Ureter (tissue), 1 donor: ENCODE measurements at places on chromosomes 1 and 21.

- peak; percentile 42 for DNase-seq
Observed at GRCh38 chr21:45996311-45997204, 15.0 kb downstream of the COL6A1 start.

- no peak for DNase-seq
Observed at GRCh38 chr1:29664711-29665110, 428.4 kb downstream of the PTPRU start.

DNA sequence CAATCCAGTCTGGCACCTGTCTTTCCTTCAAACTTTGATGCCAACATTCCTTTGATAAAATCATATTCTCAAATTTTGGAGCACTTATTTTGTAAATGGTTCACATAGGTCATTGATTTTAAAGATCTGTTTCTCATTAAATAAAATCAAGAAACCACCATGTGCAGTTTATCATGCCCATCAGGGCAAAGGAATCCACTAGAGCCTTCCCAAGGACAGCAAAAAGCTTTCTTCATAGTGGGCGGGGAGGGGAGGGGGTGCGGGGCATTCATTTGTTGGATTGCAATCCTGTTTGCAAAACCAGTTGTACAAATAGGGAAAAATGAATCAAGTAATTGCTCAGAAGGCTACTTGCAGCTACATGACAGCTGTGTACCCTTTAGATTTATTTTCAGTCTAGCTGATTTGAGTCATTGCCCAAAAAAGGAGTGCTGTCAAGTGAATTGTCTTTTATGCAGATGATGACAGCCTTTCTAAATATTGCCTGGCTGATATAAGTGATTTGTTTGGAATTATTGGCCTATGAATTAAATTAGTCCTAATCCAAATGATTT lies 23.0 kb downstream of the LRRC8B start:
- peak; percentile 46 for DNase-seq

GRCh38 chr1:247266053-247266452 lies 10.2 kb downstream of the VN1R5 start:
- DNase-seq, result no peak

DNA sequence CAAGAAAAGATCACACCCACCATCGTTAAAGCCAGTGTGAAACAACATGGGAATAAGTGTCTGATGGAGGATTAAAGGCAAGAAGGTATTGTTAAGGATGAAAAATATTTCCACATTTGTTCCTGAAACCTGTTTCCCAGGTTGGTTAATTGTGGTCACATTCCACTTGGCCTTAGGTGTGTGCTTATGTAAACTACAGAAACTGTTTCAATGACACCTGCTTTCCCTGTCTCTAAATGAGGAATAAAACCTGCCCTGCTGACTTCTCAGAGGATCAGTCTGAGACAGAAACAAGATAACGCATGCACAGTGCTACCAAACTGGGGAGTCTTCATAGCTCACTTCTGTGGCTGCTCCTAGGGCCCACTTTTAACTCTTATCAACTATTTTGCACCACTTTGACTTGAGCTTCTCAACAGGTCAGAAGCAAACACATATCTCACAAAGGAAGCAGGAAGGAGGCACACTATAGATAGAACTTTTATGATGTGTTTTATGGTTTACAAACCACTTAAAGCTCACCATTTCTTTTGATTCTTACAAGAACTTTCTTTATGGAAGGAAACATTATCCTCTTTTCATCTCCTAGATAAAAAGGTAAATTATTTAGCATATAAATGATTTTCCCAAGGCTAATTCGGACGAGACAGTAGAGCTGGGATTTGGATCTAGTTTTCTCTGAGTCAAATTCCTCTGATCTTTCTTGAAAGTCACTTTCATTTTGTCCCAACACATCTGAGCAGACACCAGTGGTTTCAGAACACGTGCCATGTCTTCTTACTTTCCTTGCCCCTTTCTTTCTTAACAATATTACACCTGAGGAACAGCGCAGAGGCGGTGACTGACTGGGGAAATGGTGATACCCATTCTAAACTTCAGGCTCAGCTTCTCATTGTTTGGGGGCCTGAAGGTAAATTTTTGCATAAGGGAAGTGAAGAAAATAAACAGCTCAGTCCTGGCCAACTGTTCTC lies 33.4 kb downstream of the CYP2J2 start:
- DNase-seq, result no peak

DNA sequence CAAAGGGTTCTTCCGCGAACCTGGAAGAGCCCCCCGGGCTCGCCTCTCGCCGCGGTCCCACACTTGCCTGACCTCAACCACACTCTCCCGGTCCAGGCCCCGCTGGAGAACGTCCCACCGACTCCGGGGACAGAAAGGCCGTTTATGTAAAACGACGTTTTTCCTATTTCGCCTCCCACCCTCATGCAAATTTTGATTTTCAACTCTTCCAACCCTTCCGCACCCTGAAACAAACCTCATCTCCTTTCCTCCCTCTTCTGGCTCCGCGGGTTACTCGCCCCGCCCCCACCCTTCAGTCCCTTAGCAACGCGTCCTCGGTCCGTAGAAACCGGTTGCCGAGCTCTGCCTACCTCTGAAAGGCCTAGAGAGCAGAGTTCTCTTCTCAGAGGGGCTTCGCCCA lies at the start of gene C1orf141:
Gene C1orf141 (minus strand): TSS at position 276 of the 400 bp plus-strand sequence. CDS start 7,730 bp downstream, outside the sequence.
- DNase-seq, result no peak

- DNase-seq, result no peak
Observed at GRCh38 chr1:35838693-35839245, 31.0 kb downstream of the AGO4 start.

- no peak for DNase-seq
Observed at GRCh38 chr1:171494076-171494475, 8.7 kb downstream of the PRRC2C start.

DNA sequence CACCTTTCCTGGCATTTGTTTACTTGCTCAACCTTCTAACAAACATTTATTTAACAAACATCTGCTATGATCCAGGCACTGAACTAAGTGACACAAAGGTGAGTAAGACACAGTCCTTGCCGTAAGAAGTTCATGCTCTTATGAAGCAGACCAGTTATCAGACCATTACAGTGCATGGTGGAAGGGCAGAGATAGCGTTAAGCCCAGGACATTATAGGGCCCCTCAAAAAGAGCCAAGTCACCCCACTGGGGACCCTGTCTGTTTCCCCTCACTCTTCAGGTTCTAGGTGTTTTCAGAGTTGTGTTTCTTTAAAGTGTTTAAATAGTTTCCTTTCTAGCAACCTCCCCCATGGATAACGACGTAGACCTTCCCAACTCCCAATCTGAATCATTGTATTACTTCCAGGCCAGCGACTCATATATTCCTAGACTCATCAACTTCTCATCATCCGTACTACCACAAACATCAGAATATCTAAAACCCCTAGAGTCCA lies 39.3 kb downstream of the TCP10L start:
- DNase-seq, result no peak

GRCh38 chr1:18365099-18365705 lies 115.5 kb upstream of the KLHDC7A start:
- DNase-seq, result no peak

DNA sequence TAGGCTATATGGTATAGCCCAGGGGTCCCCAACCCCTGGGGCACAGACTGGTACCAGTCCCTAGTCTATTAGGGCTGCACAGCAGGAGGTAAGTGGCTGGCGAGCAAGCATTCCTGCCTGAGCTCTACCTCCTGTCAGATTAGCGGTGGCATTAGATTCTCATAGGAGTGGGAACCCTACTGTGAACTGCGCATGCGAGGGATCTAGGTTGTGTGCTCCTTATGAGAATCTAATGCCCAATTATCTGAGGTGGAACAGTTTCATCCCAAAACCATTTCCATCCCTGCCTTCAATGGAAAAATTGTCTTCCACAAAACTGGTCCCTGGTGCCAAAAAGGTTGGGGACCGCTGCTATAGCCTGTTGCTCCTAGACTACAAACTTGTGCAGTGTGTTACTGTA lies 22.8 kb upstream of the ZBTB8A start:
- no peak for DNase-seq

DNA sequence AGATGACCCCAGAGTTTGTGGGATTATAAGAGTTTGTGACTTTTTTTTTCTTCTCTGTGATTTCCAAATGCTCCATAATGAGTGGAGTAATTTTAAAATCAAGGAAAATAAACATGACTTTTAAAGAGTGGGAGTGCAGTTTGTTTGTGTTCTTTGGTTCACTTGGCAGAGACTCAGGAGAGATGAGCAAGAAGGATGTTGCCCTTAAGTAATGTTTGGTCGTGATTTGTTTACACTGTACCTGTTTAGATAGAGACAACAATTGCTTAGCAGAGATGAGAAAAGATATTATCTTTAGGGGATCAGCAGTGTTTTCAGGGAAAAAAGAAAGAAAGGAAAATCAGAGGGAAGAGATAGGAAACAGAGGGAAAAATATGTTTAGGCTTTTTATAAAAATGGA lies 170.8 kb downstream of the ADSS2 start:
- DNase-seq, result no peak

DNA sequence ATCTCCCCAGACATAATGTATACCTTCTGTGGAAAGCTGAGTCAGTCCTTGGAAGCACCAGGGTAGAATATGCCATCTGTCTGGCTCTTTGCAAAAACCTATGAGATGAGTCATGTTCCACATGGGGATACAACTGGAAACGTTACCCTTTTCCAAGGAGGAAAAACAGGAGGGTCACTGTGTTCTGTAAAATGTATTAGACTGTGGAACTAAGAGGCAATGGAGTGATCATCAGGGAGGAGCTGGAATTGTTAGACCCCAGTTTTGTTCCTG lies 16.1 kb upstream of the PSMD4 start:
- no peak for DNase-seq

GRCh38 chr1:198175423-198176170 lies 18.8 kb downstream of the NEK7 start:
- DNase-seq, result no peak

GRCh38 chr1:193113992-193114332 lies 7.9 kb upstream of the CDC73 start:
- no peak for DNase-seq

DNA sequence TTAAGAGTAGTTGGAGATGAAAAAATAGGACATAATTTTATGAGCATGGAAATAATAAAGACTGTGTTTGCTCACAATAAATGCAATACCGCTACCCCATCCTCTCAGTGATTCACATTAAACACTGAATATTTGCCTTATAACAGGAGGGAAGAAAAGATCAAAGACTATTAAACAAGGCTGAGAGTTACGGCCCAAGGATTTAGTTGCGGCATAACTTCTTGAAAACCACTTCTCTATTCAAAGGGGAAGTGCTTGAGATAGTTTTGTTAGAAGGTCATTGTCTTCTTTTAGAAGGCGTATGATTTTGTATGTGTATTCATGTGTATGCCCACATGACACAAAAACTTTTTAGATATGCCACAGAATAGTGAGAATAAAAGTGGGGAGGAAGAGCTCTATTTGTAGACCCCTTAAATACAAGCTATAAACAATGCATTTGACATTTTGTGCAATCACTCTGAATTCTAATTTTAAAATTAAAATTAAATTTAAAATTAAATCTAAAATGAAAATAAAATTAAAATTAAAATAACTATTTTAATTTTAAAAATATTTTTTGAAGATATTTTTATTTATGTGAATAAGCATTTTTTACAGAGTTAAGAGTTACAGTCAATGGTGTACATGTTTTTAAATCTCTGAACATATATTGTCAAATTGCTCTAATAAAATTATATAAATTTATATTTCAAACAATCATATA lies 986.6 kb upstream of the ADAMTS5 start:
- DNase-seq, result no peak

DNA sequence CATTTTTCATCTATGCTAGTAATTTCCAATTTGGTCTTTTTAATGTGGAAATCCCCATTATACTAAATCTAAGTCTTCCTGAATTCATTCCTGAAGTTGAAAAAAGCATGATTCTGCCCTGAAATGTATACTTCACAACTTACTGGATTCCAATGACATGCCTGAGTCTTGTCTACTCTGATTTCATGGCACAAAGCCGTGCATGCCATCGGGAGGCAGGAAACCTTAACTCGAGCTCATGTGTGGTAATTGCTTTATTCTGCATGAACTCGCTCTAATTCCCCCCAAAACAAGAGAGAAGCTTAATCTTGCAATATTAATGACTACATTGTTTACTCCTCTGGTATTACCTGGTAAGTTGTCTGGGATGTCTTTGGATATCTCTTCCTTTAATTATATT lies 39.6 kb upstream of the PBX1 start:
- DNase-seq, result no peak

DNA sequence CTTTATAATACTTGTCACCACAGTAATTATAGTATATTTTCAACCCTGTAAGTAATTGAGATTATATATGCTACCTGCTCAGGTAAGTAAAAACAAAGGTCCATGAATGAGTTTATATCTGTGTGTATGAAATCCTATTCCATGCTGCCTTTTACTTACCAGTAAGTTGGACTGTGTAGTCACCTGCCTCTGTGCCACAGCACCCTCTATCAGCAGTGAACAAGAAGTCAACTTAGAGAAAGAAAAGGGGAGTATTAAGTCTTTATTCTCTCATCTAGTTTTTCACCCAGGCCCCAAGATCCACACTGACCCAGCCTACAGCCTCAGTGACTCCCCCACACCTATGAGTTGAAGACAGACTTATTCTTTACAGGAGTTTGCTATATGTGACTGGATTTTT lies 36.9 kb upstream of the IFI16 start:
- DNase-seq, result no peak

DNA sequence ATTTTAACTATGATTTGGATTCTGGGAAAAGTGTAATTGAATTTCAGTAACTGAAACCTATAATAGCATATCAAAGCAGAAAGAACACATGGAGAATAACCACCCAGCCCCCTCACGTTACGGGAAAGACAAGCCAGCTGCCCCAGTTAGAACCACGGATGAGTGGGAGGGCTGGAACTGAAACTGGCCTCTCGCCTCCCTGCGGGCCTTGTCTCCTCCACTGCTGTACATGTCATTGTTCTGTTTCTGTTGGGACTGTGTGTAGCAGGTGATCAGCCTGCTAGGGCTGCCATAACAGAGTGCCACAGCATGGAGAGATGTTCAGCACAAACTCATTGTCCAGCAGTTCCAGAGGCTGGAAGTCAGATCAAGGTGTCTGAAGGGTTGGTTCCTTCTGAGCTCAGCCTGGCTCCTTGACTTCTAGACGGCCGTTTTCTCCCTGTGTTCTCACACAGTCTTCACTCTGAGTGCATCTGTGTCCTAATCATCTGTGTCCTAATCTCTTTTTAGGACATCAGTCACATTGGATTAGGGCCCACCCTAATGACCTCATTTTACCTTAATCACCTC lies 52.4 kb downstream of the MAP3K21 start:
- no peak for DNase-seq

GRCh38 chr1:31701091-31701736 lies 2.6 kb downstream of the COL16A1 start:
- DNase-seq, result peak; percentile 94

- no peak for DNase-seq
Observed at GRCh38 chr1:54853793-54854370, 33.1 kb downstream of the DHCR24 start.
